ENCODE measurements at places on chromosomes 6 and 20.

GRCh38 chr6:121759370-121759769, 323.9 kb downstream of the GJA1 start:
- DNase-seq, result no peak

DNA sequence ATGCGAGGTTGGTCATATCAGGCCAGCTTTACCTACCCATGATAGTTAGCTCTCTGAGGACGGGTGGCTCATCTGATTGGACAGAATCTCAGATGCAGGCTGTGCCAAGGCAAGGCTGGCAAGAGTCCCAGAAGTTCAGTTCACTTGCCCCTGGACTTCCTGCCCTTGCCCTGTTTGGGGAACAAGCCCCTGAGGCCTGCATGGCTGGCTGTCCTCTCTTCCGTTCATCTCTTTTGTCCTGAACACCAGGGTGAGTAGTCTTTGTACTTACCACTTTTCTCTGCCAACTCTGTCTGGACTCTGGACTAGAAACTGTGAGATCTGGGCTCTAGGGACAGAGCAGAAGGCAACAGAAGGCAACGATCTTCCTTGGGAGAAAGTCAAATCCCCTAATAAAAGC, 769.9 kb downstream of the QKI start:
- DNase-seq, result no peak

GRCh38 chr6:35372633-35373032, 30.3 kb downstream of the PPARD start:
- no peak for DNase-seq

- DNase-seq, result no peak
Observed at GRCh38 chr20:64278317-64278681, 22.8 kb downstream of the PCMTD2 start.

DNA sequence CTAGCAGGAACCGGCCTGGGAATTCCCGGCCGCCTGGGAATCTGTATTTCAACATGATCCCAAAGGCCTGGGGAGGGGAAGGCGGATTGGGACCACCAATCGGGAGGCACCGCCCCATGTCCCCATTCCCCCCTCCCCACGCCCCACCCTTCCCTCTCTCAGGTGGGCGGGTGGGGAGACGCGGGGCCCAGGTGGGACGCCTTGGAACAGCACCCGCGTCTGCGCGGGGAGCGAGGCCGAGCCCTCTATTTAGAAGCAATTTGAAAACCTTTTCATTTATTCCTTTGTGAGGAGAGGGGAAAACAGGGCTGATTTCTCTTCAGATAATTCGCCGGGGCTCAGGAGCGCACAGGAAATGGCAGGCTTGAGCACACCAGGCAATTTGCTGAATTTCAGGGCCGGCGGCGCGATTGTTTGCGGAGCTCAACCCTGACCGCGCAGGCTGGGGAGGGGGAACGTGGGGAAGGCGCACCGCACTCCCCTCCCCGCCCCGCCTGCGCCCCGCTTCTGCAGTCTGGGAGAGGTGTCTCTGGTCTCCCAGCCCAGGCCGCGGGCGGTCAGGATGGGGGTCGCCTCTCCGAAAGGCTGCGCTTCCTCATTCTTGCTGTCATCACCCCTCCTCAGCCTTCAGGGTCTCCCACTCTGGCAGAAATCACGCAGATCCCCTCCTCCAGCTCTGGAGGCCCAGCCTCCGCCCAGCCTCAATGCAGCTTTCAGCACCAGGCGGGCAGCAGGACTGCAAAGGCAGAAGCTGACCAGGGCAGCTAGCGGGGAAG, 170.0 kb downstream of the GRM4 start:
- DNase-seq, result no peak

- no peak for DNase-seq
Observed at GRCh38 chr20:9286501-9287461, 217.9 kb downstream of the PLCB4 start.

DNA sequence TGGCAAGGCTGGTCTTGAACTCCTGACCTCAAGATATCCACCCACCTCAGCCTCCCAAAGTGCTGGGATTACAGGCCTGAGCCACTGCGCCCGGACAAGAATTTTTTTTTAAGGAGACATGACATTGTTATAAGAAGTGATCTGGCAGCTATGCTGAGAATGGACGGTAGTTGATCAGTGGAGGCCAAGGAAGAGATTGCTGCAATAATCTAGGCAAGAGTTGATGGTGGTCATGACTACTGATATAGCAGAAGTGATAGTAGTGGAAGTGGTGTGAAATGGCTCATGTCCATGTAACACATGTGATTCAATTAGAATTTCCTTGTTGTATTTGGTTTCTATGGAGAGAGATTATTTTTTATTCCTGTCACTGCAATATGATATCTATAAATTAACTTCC, 125.3 kb upstream of the CCN2 start:
- no peak for DNase-seq

DNA sequence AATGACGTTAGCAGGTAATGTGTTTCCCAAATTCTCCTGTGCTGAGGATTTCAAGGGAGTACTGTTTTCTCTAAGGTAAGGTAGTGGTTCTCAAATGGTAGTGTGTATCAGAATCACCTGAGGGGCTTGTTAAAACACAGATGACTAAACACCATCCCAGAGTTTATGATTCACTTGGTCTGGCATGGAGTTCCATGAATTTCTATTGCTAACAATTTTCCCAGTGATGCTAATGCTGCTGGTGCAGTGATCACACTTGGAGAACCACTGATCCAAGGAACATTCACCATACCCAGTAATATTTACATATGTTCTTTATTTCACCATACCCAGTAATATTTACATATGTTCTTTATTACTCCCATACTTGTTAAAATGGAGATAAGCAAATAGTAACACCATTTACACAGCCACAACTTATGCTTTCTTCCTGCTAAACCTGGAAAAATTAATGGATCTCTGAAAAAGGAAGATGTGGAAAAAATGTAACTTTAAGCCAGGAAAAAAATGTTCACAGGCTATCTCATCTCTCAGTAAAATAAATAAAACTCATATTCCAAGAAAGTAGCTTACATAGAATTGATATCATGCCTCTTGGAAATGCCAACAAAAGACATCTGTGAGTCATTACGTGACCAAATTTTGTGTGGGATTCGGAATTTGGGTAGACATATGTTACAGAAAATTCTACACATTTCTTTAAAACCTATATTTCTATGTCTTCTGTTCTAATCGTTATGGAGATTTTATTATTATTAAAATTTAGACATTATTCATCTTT, 129.5 kb downstream of the MMUT start:
- DNase-seq, result no peak

GRCh38 chr6:40606981-40607380, 19.8 kb upstream of the LRFN2 start:
- no peak for DNase-seq

DNA sequence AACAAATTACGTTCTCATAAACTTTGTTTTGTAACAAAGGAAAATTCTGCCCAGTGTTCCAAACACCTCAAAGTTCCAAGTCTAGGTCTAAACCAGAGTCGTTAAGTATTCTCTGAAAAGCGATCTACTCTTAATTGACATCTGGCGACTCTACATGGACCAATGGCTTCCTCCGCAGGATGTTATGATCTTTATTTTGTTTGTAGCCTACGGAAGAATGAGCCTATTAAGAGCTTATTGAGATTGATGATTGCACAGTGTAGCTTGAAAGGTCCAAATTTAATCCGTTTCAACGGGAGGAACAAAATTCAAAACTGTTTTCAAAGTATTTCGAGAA, 61.1 kb downstream of the FAM217A start:
- peak; percentile 71 for DNase-seq

GRCh38 chr6:142074516-142074915, 58.2 kb upstream of the GJE1 start:
- no peak for DNase-seq

- DNase-seq, result no peak
Observed at GRCh38 chr6:107822176-107823046, 1.7 kb downstream of the SCML4 start.

DNA sequence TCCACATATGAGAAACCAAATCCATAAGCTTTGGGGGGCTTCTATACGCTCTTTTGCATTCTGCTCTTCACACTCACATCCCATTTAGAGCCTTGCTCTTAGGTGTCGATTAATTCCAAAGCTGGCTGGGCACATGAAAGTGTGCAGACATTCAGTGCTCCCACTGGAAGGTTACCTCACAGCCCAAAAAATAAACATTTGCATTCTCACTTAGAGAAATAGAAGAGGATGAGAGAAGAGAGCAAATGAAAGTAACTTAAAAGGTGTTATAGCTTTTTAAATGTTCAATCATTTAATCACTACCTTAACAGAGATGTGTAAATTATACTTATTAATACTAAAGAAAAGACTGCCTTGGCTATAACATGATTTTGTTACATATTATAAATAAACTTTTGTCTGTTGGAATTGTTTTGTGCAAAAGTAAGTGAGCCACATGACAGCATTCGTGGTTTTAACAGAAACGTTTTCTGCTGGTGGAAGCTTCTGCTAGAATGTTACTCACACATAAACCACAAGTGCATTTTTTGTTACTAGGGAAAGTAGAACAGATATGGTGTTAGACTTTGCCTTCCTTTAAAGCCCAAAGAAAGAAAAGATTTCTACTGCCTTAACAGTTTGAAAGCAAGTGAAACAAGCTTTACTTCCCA, 116.7 kb downstream of the SIM1 start:
- no peak for DNase-seq

- no peak for DNase-seq
Observed at GRCh38 chr6:33630014-33630413, 8.9 kb downstream of the ITPR3 start.

DNA sequence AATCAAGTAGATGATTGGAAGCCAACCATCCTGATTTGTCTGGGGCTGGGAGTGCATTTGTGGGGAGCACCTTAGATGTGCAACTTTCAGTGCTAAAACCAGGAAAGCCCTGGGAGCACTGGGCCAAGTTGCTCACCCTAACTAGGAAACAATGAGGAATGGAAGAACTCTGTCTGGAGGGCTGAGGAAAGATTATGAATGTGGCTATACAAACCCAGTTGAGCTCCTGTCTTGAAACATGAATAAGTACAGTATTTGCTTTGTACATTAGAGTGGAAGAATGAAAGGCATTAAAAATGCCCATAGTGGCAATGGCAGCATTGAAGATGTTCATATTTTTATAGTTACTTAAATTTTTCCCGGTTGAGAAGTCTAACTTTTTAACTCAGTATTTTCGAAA, 121.1 kb downstream of the HDGFL1 start:
- DNase-seq, result no peak

- no peak for DNase-seq
Observed at GRCh38 chr6:3956054-3956453, 106.9 kb downstream of the FAM50B start.

DNA sequence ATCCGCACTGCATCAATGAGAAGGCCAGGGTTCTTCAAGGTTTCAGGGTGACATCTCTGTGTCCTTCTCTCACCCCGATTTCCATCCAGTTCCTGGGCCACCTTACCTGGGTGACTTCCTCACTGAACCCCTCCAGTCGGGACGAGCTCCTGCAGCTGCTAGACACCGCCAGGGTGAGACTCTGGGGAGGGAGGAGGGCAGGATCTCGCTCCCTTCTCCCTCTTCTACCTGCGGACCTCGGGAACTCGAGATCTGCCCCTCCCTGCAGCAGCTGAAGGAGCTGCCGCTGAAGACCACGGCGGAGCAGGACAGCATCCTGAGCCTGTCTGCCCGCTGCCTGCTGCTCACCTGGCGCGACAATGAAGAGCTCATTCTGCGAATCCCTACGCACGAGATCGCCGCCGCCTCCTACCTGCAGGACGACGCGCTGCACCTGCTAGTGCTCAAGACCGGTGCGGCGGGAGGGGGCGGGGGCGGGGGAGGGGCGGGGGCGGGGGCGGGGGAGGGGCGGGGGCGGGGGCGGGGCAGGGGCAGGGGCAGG, 7.5 kb downstream of the CCM2L start:
- peak; percentile 62 for DNase-seq

DNA sequence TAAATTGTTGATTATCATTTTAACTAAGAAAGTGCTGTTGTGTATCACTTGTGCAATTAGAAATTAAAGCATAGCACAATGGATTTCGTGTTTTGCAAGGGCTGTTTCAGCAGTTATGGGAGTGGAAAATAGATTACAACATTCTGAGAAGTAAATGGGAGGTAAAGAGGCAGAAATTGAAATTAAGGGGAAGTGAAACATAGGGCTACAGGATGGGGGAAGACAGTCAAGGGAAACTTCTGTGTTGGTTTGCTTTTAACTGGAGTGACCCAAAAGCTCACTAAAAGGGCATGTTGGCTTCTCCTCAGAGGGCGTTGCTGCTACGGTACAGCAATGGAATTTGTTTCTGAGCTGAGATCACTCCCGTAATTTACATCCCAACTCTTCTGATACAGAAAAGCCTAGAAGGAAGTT, 147.5 kb downstream of the BCAS1 start:
- DNase-seq, result no peak

- DNase-seq, result no peak
Observed at GRCh38 chr6:160973311-160974250, 18.0 kb upstream of the MAP3K4 start.

DNA sequence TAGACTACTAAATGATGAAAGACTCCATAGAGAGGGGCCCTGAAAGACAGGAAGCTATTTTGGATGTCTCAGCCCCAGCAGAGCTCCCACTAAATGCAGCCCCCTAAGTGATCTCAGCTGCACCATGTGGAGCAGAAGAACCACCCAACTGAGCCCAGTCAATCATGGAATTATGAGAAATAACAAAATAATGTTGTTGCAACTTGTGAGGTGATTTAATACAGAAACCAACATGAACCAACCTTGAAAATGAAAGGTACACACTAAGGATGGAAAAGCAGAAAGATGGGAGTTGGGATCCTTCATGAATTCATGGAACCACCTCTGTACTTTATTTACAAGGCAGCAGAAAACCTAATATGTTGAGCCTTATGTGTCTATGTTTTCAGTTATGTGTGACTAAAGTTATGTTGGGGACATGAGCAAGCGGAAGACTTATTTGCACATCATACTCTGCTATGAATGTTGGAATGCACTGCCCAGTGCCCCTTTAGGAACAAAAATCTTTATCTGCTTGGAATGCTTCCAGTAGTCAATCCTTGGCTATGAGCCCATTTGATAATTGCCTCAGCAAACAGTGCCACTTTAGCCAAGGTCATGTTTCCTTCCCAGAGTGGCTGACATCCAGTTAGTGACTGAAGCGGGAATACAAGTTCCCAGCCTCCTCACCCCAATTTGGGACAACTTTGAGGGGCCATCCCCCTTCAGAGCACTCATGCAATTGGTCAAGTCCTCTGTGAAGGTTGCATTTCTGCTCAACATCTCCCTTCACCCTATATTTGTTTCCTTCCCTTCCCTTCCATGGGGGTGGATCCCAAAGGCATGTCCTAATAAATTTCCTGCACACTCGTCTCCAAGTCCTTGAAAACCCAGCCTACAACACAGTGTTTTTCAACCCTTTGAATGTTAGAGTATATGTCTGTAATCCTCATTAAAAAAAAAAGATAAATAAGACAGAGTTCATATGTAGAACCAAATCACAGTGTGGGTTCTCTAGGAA, 18.4 kb downstream of the TP53RK start:
- DNase-seq, result no peak

- no peak for DNase-seq
Observed at GRCh38 chr6:129191235-129191634, 308.3 kb downstream of the LAMA2 start.

Measured in SK-N-DZ (cell line).